Stimulated activated CD4-positive, alpha-beta T cell treated with anti-CD3 and anti-CD28 coated beads, Interleukin-2, amount 100 ng/mL, for 24 hours (primary cell): ENCODE measurements at places on chromosomes 3 and 15.
A peak's percentile ranks its signal among the peaks of the same experiment; 100 is the strongest.

GRCh38 chr3:87771337-87772192 lies 287.2 kb downstream of the CGGBP1 start:
- peak; percentile 22 for DNase-seq

DNA sequence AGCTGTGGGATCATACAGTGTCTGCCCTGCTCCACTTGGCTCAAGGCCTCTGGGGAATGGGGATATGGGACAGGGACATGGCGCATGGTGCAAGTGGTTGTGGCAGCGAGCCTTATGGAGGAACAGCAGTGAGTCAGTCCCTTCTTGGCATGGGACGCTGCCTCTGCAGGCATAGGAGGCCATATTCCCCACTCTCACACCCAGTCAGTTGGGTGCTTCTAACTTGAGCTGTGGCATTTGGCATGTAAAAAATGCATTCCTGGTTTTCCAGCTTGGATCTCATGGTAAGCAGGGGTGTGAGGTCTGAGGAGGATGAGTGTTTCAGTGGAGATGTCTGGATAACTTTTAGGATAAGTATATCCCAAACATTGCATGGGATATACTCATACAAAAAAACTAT lies 31.6 kb upstream of the UBE2Q2 start:
- DNase-seq: no peak

GRCh38 chr3:45760878-45761711 lies 35.2 kb downstream of the SLC6A20 start:
- peak; percentile 39 for DNase-seq

DNA sequence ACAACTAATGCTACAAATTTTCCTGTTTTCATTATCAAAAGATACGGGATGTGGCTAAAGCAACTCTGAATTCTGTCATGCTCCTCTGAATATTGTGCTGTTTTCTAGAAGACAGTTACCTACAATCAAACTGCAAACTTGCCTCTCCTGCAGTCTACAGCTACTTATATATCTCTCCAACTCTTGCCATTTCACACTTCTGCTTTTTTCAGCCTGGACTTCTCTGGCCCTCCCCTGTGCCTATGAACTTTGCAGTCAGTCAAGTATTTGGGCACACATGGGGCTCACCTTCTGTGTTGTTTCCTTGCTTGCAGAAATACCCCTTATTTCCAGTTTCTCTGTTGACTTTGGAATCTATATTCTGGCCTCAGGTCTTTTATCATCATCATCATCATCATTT lies 575.6 kb downstream of the GRM7 start:
- DNase-seq: no peak

- DNase-seq: no peak
Observed at GRCh38 chr3:146160321-146160963, 542 bp downstream of the PLOD2 start.

DNA sequence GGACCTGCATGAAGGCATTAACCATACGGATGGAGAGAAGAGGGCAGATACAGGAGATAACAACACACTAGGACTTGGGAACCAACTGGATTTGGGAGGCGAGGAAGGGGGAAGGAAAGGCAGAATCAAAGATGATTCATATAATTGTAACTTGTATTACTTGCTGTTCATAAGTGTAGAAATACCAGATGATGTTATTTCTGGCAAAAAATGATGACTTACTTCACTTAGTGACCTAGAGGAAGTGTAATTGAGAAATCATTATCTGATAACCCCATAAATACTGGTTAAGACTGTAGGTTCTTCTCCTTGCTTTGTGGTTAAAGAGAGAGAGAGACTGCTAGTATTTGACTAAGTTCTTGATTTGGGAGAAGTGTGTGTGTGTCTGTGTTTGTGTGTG lies 50.5 kb upstream of the GK5 start:
- no peak for DNase-seq

- DNase-seq: no peak
Observed at GRCh38 chr15:96690733-96691132, 360.2 kb downstream of the NR2F2 start.

GRCh38 chr3:132593241-132593946 lies 3.7 kb upstream of the ACKR4 start:
- DNase-seq: no peak

GRCh38 chr3:188389711-188390342 lies 235.9 kb downstream of the LPP start:
- peak; percentile 38 for DNase-seq

DNA sequence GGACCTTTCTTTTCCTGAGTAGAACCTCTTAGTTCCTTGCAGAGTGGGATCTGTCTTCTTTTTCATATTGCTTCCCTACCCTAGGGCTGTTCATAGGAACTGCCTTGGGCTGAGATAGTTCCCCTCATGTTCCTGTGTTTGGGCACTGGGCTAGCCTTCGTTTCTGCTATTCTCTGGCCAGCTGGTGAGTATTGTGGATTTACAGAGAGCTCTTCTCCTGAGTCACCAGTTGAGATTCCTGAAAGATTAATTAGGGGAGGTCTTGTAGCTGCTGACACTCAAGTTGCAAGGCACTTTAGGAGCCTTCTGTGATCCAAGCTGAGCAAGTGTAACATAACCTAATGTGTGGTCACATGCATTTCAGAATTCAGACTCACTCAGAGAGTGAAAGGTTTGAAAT lies 30.7 kb downstream of the CHD2 start:
- no peak for DNase-seq
